ENCODE measurements at places on chromosomes 16 and 17.
A peak's percentile ranks its signal among the peaks of the same experiment; 100 is the strongest.

DNA sequence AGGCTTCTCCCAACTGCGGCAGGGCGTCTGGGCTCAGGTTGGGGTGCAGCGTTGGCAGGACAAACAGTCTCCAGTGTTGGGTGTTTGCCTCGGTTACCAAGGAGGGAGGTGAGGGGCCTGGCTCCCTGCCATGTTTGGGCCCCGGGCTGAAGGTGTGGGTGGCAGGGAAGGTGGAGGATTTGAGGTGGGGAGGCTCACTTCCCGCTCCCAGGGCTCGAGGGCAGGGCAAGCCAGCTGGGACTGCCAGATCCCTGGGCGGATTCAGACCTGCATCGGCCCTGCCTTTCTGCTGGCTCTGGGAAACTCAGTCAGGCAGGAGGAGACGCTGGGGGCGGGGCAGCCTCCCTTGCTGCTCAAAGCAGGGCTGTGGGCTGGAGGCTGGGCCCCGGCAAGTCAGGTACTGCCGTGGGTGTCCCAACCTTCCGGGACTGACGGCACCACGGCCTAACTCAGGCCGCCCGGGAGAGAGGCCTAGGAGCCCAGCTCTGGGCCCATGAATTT, 31.3 kb upstream of the KRT17 start:
- DNase-seq = peak; percentile 75

DNA sequence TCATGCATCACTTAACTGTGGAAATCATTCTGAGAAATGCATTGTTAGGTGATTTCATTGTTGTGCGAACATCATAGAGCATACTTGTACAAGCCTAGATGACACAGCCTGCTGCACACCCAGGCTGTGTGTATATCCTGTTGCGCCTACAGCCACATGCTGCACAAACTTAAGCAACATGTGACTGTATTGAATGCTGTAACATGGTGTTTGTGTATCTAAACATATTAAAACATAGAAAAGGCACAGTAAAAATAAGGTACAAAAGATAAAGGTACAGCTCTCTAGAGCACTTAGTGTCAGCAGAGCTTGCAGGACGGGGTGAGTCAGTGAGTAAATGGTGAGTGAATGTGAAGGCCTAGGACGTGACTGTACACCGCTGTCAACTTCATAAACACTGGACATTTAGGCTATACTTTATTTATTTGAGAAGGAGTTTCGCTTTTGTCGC, 11.9 kb downstream of the FOXK2 start:
- no peak for DNase-seq

DNA sequence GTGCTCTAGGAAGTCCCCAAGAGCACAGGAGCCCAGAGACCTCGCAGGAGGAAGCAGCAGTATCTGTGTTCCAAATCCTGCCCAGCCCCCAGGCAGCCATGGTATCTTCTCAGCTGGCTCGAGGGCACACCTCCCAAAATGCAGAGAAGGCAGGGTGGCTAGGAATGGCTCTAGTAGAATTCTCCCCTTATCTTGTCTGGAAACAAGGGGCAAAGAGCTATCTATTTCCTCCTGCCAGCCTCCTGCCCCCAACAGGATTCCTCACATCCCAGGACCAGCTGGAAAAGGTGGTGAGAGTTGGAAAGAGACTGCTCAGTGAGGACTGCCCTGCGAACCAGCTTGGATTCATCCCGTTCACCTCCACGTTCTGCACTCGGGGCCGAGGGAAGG, 8.6 kb upstream of the TSPOAP1 start:
- no peak for DNase-seq

DNA sequence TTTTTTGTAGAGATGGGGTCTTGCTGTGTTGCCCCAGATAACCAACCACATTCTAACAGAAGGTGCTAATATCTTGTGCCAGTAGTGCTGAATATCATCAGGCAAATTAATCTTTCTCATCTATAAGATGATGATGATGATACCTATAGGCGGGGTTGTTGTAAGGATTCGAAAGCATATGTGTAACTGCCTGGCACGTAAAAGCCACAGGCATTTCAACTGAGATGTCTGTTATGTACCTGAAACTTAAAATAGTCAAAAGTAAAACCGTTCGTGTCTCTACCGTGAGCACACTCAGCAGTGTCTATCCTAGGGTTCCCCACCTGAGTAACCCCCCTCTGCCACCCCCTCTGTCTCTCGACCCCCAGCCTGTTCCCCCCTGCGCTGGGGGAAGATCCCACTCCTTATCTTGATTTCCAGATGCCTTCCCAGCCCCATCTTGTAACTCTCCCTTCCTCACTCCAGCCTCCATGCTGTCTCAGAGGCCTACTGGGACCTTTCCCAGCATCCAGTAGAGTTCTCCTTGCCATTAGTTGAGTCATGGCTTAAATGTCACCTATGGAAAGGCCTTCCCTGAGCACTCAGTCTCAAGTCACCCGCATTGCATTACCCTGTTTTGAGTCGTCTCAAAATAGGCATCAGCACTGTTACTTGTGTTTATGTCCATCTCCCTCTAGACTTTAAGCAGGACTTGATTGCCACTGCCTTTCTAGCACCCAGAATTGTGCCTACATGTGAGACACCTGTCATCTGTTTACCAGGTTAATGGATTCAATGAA, 34.1 kb downstream of the CDRT15 start:
- no peak for DNase-seq

DNA sequence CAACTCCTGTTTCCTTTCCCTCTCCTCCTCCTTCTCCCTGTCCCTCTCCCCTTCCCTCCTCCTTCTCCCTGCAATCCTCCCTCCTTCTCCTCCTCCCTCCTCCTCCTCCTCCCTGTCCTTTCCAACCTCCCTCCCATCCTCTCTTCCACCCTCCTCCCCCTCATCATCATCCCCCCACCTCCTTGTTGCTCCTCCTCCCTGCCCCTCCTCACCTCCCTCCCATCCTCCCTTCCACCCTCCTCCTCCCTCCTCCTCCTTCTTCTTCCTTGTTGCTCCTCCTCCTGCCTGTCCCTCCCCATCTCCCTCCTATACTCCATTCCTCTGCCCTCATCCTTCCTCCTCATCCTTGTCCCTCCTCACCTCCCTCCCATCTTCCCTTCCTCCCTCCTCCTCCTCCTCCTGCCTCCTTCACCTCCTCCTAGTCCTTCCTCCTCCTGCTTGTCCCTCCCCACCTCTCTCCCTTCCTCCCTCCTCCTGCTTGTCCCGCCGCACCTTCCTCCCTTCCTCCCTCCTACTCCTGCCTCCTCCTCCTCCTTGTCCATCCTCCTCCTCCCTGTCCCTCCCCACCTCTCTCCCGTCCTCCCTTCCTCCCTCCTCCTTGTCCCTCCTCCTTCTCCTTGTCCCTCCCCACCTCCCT, 222.5 kb downstream of the IRF8 start:
- no peak for DNase-seq

GRCh38 chr17:56540836-56541235, 52.7 kb upstream of the NOG start:
- DNase-seq = no peak

GRCh38 chr16:57360321-57360935, 1.8 kb downstream of the CCL22 start:
- DNase-seq = no peak

DNA sequence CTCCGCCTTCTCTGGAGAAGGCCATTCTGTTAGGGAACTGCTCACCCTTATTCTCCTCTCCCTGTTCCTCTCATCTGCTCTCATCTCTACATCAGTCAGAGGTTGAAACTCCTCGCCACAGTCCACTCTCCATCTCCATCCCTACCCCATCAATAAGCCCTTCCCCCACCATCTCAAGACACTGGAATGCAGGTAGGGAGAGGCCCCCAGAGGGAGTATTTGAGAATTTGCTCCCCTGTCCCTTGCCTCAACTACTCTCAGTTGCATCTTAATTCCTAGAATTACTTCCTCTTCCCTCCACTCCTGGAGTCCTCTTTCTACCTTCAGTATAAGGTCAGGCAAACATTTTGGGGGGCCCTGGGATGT, 2.0 kb upstream of the AATF start:
- DNase-seq = no peak

- DNase-seq = no peak
Measured at GRCh38 chr16:19522397-19522732, 467 bp upstream of the GDE1 start.

DNA sequence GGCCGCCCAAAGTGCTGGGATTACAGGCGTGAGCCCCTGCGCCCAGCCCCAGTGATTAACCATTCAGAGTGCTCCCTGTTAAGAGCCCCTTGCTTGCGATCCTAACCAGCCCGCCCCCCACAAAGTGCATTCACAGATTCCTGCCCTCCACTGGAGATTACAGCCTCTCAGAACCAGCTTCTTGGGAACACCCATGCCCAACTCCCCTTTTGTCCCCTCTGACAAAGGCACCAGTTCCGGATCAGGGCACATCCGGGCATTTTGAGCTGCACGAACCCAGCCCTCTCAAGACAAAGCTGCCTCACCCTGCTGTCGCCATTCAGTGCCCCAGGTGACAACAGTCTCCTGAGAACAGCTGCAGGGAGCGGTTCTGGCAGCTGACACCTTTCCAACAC, 848 bp upstream of the KRT19 start:
- DNase-seq = no peak

DNA sequence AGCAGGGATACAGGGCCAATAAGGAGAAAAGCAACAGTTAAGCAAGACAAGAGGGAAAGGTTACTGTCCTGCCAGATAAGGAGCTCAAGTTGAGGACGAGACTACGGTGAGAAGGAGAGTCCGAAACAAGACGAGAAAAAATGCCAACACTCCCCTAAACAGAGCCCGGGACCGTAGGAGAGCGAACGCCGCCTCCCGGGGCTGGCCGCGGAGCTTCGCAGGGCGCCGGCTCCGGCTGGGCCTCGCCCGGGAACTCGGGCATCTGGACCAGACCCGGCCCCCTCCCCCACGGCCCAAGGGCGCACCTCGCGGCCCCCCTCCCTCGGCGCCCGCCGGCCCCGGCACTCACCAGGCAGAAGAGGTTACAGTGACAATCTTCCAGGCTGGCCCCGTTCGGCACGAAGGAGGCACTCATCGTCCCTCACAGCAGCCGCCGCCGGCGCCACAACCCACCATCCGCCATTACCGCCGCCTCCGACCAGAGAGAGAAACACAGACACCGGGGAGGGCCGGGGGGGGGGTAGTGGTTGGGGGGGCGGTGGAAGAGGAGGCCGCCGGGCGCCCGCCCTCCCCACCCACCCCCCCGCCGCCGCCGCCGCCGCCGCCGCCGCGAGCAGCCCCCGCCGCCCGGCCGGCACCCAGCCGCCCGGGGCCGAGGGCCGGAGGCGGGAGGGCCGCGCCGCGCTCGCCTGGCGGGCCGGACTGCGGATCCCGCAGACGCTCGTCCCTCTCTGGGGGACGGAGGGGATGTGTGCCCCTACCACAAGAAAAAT, at the start of gene MED13:
Gene MED13 (minus strand): TSS at position 488 of the 773 bp plus-strand sequence. CDS start 73 bp downstream, at position 415.
- DNase-seq = peak; percentile 69

GRCh38 chr16:68490829-68491575, 42.7 kb upstream of the SMPD3 start:
- peak; percentile 22 for DNase-seq

DNA sequence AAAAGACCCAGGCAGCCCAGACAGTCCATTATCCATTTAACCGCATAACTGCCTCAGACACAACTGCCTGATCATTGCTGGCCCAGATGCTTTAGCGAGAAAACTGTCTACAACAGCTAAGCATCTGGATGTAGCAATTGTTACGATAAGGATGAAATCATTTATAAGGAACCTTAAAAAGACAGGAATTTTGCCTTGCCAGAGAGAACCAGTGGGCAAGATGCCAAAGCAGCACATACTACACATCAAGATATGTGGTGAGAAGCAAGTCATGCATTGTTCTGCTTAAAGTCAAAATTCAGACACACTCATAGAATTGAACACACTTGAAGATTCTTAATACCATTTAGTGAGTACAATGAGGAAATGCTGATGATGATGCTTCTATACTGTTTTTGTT, 1525.3 kb downstream of the CDH8 start:
- DNase-seq = no peak

DNA sequence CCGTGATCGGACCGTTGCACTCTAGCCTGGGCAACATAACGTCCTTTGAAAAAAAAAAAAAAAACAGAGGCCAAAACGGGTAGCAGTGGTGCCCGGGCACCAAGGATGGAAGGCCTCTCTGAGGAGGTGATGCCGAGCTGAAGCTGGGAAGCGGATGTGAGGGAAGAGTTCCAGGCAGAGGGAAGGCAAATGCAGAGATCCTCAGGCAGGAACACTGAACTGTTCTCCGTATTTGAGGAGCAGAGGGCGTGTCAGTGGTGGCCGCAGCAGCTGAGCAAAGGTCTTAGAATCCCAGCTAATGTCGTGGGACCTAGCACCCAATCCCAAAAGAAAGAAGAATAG, 656 bp upstream of the KCTD13 start:
- DNase-seq = peak; percentile 22

- peak; percentile 42 for DNase-seq
Measured at GRCh38 chr16:2520784-2521531, 787 bp downstream of the AMDHD2 start.

DNA sequence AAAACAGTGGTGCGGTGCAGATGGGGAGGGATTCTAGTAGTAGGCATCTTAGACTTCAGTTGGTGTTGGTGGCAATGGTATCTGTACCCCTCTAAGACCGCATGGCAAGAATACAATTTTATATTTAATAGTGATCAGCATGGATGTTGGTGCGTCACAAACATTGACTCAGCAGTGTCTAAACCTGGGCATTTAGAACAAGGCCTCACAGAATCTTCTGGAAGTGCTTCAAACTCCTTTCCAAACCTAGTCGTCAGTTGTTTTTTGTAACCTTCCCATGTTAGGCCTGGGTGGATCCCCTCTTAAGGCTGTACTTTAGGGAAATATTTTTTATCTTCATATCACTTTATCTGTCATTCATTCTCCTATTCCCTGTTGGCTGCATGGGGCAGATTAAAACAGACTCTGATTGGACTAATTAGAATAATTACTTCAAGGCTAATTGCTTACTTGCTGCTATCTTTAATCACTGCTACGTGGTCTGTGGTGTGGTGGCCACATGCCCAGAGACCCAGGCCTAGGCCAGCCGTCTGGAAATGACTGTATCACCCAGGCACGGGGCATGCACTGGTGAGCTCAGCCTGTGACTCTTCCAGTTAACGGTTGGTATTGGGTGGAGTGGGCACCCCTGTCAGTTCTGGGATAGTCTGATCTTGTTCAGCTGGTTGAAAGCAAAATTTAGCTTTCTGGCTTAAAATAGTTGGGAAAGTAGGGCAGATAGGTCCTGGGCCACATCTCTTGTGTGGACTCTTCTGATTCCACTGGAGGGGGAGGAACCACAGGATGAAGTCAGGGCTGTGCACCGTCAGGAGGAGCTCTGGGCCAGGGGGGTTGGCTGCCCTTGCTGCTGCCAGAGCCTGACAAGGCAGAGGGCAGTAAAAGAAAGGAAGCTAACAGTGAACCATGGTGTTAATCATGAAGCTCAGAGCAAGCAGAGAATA, 4.5 kb downstream of the ALKBH5 start:
- DNase-seq = no peak
